ENCODE measurements at places on chromosomes 16 and 17.

GRCh38 chr16:56836410-56837230, 28.4 kb upstream of the SLC12A3 start:
- peaks cover 56% of the 10 kb centered on the region for H3K36me3 ChIP-seq
- no peak for DNase-seq
- H3K27ac ChIP-seq: no peak overlapping the region

DNA sequence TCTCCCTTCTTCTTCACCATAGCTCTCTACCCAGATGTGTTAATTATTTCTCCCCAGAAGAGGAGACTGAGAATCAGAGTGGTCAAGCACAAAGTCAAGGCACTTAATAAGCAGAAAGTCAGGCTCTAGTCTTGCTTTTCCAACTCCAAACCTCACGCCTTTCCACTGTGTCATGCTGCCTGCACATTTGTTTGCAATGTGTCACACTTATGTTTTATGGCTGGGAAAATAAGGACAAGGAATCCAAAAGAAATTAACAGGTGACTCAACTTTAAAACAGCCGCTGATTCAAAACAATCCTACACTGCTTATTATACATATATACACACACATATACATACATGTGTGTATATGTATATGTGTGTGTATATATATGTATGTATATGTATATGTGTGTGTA, 255.7 kb upstream of the DYNLRB2 start:
- no peaks in the 10 kb centered on the region for H3K4me1 ChIP-seq
- H3K27ac ChIP-seq: no peak overlapping the region
- peaks cover 41% of the 10 kb centered on the region for H3K27me3 ChIP-seq
- H3K36me3 ChIP-seq: no peaks in the 10 kb centered on the region
- H3K4me3 ChIP-seq: no peak overlapping the region

DNA sequence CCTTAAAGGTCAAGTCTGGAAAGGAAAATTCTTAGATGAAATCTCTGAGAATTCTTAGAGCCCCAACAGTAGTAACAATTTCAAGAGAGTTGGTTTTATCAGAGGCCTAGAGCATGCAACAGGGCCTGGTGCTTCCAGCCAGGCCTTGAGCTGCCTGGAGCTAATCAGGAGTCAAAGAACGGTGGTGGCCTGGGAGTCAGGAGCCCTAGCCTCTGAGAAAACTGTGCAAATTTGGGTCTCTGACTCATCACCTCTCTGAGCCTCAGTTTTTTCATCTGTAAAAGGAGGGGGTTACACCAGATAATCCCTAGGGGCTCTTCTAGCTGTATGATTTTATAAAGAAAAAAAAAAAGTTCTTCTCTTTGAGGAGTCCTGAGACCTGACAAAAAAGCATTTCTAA, 227.3 kb upstream of the RPL38 start:
- no peak for DNase-seq
- H3K27me3 ChIP-seq: peaks cover 29% of the 10 kb centered on the region
- peaks cover 1% of the 10 kb centered on the region for H3K4me1 ChIP-seq
- no peaks in the 10 kb centered on the region for H3K36me3 ChIP-seq
- no peak overlapping the region for H3K4me3 ChIP-seq
- no peak overlapping the region for H3K27ac ChIP-seq

DNA sequence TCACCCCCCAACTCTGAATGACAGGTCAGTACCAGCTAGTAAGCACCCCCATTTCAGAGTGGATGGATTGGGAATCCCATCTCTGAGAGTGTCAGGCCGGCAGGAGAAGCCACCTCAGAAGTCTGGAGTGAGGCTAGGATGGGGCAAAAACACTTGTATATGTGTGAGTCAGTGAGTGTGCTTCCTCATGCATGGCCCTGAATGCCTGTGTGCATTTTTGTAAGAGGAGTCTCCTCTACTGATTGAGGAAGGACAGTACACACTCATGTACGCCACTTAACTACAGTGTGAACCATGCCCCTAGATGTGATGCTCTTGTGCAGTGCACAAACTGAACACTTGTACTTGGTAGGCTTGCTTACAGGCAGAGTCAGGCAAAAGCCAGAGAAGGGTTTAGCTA, 22.3 kb upstream of the NAGS start:
- no peak overlapping the region for H3K4me3 ChIP-seq
- no peak overlapping the region for H3K27ac ChIP-seq
- peaks cover 97% of the 10 kb centered on the region for H3K27me3 ChIP-seq
- no peaks in the 10 kb centered on the region for H3K36me3 ChIP-seq
- no peak for DNase-seq

DNA sequence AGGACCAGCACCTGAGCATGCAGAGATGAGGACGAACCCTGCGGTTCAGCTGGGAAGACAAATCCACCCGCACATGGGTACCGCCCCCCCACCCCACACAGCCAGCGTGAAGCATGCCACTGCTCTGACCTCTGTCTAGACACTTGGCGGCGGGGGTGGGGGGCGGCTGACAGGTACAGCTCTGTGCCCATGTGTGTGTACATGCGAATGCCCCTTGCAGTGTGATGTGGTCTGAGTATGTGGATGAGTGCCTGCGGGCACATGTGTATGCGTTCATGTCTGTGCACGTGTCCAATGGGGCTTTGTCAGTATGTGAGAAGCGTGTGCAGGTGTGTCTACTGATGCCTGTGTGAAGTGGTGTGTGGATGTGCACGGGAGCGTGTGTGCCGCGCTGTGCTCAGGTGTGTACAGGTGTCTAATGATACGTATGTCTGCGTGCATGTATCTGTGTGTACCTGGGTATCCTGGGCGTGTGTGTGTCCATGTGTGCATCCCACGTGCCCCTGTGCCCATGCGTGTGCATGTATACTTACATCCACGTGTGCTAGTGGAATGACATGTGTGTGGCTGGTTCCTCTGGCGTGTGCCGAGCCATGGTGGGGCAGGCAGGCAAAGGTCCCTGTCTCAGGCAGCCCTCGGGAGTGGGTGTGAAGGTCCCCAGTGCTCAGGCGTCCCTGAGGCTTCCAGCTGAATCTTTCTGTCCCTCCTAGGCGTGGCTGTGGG, 636 bp upstream of the RAP1GAP2 start:
- H3K36me3 ChIP-seq: no peaks in the 10 kb centered on the region
- no peak overlapping the region for H3K4me3 ChIP-seq
- DNase-seq: no peak
- H3K4me1 ChIP-seq: no peaks in the 10 kb centered on the region

DNA sequence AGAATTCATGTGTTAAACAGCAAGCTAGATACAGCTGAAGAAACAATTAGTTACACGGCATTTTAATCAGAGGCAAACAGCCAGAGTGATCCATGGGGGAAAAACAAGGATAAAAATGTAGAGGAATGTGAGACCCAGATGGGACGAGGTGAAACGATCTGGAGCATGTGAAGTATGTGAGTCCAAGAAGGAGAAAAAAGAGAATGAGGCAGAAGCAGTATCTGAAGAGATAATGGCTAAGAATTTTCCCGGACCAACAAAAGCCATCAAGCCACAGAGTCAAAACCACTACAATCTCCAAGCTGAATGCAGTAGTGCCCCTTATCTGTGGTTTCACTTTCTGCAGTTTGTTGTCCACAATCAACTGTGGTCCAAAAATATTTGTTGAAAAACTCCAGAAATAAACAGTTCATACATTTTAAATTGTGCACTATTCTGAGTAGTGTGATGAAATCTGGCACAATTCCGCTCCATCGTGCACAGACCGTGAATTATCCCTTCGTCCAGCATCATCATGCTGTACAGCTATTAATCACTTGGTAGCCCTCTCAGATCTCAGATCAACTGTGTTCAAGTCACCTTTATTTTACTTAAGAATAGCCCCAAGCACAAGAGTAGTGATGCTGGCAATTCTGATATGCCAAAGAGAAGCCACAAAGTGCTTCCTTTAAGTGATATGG, 18.8 kb downstream of the MYH10 start:
- peak overlapping the region; percentile 76 for H3K27ac ChIP-seq
- H3K4me1 ChIP-seq: peaks cover 51% of the 10 kb centered on the region
- no peak for DNase-seq
- peaks cover 38% of the 10 kb centered on the region for H3K36me3 ChIP-seq
- peak overlapping the region; percentile 0 for H3K4me3 ChIP-seq
- no peaks in the 10 kb centered on the region for H3K27me3 ChIP-seq

DNA sequence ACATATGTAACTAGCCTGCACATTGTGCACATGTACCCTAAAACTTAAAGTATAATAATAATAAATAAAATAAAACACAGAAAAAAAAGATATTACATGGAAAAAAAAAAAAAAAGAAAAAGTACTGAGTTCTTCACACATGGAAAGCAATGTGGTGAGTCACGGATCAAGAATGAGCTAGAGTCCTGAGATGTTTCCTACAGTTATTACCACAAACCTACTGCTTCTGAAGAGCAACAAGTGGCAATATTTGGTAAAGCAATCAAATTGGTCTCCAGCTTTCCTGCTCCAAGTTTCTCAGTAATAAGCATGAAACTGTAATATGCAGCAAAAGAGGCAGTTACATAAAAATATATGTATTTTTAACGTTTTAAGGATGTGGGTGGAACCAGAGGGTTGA, 223.3 kb upstream of the SALL1 start:
- H3K36me3 ChIP-seq: no peaks in the 10 kb centered on the region
- H3K4me1 ChIP-seq: no peaks in the 10 kb centered on the region
- peaks cover 5% of the 10 kb centered on the region for H3K27me3 ChIP-seq
- H3K27ac ChIP-seq: no peak overlapping the region
- no peak overlapping the region for H3K4me3 ChIP-seq

GRCh38 chr17:58208344-58208743, 10.7 kb downstream of the MKS1 start:
- H3K4me3 ChIP-seq: no peak overlapping the region
- H3K4me1 ChIP-seq: no peaks in the 10 kb centered on the region
- H3K27me3 ChIP-seq: no peaks in the 10 kb centered on the region
- H3K36me3 ChIP-seq: peaks cover 28% of the 10 kb centered on the region

DNA sequence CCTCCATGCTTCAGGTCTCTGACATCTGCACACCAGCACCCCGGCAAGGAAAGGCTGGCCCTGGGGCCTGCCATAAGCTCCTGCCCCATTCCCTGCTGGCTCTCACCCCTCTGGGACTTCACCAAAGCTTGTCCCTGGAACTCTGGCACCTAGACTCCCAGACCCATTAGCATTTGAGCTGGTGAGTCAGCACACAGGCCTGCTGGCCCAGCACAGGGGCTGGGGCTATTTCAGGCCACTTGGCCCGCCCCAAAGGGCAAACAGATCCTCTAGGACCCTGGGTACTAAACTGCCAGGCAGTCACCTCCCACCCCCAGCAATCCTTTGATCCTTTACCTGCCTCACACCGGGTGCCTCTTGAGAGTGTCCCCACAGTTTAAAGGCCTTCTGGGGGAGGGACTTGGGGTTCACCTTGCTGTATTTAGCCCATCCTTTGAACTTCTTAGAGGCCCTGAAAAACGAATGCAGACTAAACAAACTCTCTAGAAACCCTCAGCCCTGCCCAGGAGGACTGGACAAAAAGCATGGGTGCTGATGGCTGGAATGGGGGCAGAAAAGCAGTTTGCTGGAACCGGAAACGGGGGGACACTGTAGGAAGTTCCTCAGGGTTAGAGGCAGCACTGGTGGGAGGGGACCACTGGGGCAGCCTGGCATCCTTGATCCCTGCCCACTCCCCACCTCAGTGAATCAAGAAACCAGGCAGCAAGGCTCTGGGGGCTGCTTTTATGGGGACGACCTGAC, 3.2 kb upstream of the SAMD14 start:
- DNase-seq: no peak
- peaks cover 12% of the 10 kb centered on the region for H3K4me1 ChIP-seq
- H3K27me3 ChIP-seq: peaks cover 8% of the 10 kb centered on the region
- peaks cover 19% of the 10 kb centered on the region for H3K36me3 ChIP-seq

DNA sequence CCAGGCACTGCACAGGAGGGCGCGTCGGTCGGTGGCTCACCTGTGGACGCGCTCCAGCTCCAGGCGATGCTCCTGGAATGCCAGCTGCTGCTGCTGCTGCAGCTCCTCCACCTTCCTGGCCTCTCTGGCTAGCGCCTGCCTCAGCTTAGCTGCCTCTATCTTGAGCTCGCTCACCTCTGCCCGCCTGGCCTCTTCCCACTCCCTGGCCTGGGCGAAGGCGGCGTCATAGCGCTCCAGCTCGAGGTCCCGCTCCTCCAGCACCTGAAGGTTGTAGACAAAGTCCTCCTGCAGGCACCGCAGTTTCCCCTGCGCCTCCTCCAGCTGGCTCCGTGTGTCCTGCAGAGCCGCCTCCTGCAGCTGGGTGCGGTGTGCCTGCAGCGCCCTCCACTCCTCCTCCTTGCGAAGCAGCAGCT, 11.1 kb downstream of the CCDC57 start:
- no peaks in the 10 kb centered on the region for H3K27me3 ChIP-seq
- H3K27ac ChIP-seq: no peak overlapping the region
- H3K4me3 ChIP-seq: no peak overlapping the region
- peaks cover 12% of the 10 kb centered on the region for H3K4me1 ChIP-seq

DNA sequence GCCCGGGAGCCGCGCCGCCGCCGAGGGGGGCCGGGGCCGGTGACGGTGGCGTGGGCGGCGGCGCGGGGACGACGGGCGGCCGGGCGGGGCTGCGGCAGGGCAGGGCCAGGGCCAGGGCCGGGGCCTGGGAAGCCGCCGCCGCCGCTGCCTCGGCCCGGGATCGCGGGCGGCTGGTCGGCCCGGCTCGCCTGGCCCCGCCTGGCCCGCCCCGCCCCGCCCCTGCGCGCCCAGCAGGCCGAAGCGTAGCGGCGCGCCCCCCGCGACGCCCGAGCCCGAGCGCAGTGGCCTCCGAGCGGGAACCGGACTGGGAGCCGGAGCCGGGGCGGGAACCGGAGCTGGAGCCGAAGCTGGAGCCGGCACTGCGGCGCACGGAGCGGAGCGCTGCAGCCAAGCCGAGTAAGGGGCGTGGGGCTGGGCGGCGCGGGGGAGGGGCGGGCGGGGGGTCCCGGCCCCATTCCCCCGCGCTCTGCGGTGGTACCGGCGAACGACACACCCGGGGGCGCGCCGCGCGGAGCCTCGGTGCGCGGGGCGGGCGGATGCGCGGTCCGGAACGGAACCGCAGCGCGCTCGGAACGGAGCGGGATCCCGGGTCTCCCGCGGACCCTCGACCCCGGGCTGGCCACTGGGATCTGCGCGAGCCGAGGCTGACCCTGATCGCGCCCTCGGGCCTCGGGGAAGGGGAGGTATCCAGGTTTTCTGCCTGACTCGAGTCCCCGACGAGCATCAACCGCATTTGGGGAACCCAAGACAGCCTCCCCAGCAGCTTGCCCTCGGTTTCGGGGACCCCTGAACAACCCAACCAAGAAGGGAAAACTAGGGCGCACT, at the start of gene BEAN1:
Gene BEAN1, plus strand, starts transcription at position 260 of the 825 bp plus-strand sequence. CDS start 10,382 bp downstream, outside the sequence.
- DNase-seq: no peak
- H3K36me3 ChIP-seq: no peaks in the 10 kb centered on the region
- H3K27me3 ChIP-seq: peaks cover 90% of the 10 kb centered on the region
- H3K27ac ChIP-seq: no peak within 1 kb of the TSS
- H3K4me1 ChIP-seq: peaks cover 5% of the 10 kb centered on the region

GRCh38 chr17:54404259-54404658, 496.4 kb upstream of the TOM1L1 start:
- H3K36me3 ChIP-seq: no peaks in the 10 kb centered on the region
- no peaks in the 10 kb centered on the region for H3K4me1 ChIP-seq
- H3K27ac ChIP-seq: no peak overlapping the region
- no peak for DNase-seq

- H3K4me3 ChIP-seq: no peak overlapping the region
- no peaks in the 10 kb centered on the region for H3K27me3 ChIP-seq
- no peak for DNase-seq
- H3K4me1 ChIP-seq: peaks cover 34% of the 10 kb centered on the region
- H3K27ac ChIP-seq: peak overlapping the region; percentile 65
- H3K36me3 ChIP-seq: peaks cover 3% of the 10 kb centered on the region
These were observed 133.3 kb downstream of the ZNF778 start for GRCh38 chr16:89350701-89351380.

- H3K27me3 ChIP-seq: no peaks in the 10 kb centered on the region
- peak overlapping the region; percentile 76 for H3K4me3 ChIP-seq
- peak; percentile 92 for DNase-seq
- H3K27ac ChIP-seq: peak overlapping the region; percentile 99
- peaks cover 51% of the 10 kb centered on the region for H3K4me1 ChIP-seq
- no peaks in the 10 kb centered on the region for H3K36me3 ChIP-seq
These were observed 959 bp upstream of the ANKRD13B start for GRCh38 chr17:29591737-29592608.
